ENCODE measurements at places on chromosomes 2 and 18.

- no peak for DNase-seq
- no peak overlapping the region for H3K27ac ChIP-seq
- H3K4me3 ChIP-seq = no peak overlapping the region
- H3K36me3 ChIP-seq = no peaks in the 10 kb centered on the region
These were observed 75.4 kb downstream of the DYSF start for GRCh38 chr2:71528749-71529148.

DNA sequence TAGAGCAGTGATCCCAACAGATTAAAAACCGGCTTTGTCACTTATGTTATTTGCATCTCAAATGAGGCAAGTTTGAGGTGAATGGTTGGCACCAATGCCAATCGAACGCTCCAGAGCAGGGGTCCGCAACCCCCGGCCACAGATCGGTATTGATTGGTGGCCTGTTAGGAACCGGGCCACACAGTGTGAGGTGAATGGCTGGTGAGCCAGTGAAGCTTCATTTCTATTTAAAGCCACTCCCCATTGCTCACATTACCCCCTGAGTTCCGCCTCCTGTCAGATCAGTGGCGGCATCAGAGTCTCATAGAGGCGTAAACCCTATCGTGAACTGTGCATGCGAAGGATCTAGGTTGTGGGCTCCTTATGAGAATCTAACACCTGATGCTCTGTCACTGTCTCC is 132.0 kb downstream of the TMEM182 start:
- H3K27me3 ChIP-seq = no peaks in the 10 kb centered on the region
- H3K4me1 ChIP-seq = no peaks in the 10 kb centered on the region
- peak overlapping the region; percentile 48 for H3K27ac ChIP-seq
- DNase-seq = no peak
- no peaks in the 10 kb centered on the region for H3K36me3 ChIP-seq

- H3K4me3 ChIP-seq = no peak overlapping the region
- no peak for DNase-seq
- H3K36me3 ChIP-seq = no peaks in the 10 kb centered on the region
These were observed 38.9 kb upstream of the TRIM43 start for GRCh38 chr2:95552911-95553310.

- peaks cover 2% of the 10 kb centered on the region for H3K4me1 ChIP-seq
- H3K36me3 ChIP-seq = peaks cover 4% of the 10 kb centered on the region
- no peak for DNase-seq
These were observed 35.1 kb downstream of the MAPRE2 start for GRCh38 chr18:35076135-35076924.

GRCh38 chr2:162233197-162233596 is 10.0 kb downstream of the FAP start:
- H3K27ac ChIP-seq = no peak overlapping the region
- H3K4me1 ChIP-seq = no peaks in the 10 kb centered on the region
- H3K27me3 ChIP-seq = no peaks in the 10 kb centered on the region
- H3K36me3 ChIP-seq = no peaks in the 10 kb centered on the region
- no peak for DNase-seq
- H3K4me3 ChIP-seq = no peak overlapping the region

DNA sequence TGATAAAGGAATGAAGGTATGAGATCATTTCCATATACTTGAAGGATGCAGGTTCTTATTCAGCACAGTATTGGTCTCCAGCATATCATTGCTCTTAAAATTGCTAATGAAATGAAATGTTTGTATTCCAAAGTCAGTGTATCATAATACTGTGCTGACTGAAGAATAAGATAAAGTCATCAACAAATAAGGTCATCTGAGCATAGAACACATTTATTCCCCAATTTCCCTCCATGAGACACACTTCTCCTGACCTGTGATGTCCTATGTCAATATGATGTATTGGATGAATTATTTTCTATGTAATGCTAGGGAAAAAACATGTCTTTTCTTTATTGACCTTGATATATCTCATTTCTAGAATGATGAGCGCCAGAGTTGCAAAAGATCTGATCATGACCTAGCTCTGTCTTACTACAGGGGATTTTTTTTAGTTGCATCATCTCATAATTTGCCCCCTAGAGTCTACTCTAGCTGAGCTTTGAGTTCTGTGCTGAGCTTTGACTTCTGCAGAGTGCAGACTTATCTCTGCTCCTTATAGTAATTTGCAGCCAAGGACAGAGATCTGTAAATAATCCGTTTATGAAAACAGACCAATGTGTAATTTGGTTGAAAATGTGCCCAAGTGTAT is 859.8 kb downstream of the TRIB2 start:
- no peaks in the 10 kb centered on the region for H3K4me1 ChIP-seq
- H3K27ac ChIP-seq = no peak overlapping the region
- no peaks in the 10 kb centered on the region for H3K36me3 ChIP-seq
- no peak overlapping the region for H3K4me3 ChIP-seq
- no peak for DNase-seq

GRCh38 chr2:190551928-190552327 is 17.4 kb upstream of the NEMP2 start:
- no peak overlapping the region for H3K4me3 ChIP-seq
- H3K27me3 ChIP-seq = no peaks in the 10 kb centered on the region
- DNase-seq = no peak
- H3K27ac ChIP-seq = no peak overlapping the region
- no peaks in the 10 kb centered on the region for H3K36me3 ChIP-seq
- H3K4me1 ChIP-seq = no peaks in the 10 kb centered on the region

DNA sequence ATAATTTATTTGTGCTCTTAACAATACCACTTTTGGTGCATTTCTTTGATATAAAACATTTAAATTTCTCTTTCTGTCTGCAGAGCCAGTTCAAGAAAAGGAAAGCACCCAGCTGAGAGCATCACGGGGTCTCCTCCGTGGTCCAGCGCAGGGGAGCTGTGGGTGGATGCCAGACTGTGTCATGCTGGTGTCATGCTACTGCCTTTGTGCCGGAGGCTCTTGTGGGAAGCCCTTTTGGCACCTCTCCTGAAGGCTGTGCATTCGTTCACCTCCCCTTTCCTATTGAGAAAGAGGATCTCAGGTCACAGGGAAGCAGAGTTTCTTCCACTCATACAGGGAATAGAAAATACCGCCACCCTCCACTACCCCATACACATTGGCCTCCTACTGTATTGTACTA is 450.4 kb downstream of the GALR1 start:
- no peaks in the 10 kb centered on the region for H3K27me3 ChIP-seq
- no peak overlapping the region for H3K27ac ChIP-seq
- H3K36me3 ChIP-seq = no peaks in the 10 kb centered on the region
- H3K4me3 ChIP-seq = no peak overlapping the region
- H3K4me1 ChIP-seq = no peaks in the 10 kb centered on the region

All from neuronal stem cell (in vitro differentiated cells).